ENCODE measurements at places on chromosomes 6 and 20.
A peak's percentile ranks its signal among the peaks of the same experiment; 100 is the strongest.

- DNase-seq: no peak
These were observed 284.5 kb downstream of the UST start for GRCh38 chr6:149031201-149031858.

GRCh38 chr20:50810063-50810462, 15.2 kb downstream of the BCAS4 start:
- DNase-seq: no peak

- no peak for DNase-seq
These were observed 14.6 kb downstream of the POM121L2 start for GRCh38 chr6:27297484-27297856.

GRCh38 chr6:26250698-26251044, 114.3 kb upstream of the BTN3A2 start:
- DNase-seq: peak; percentile 74

DNA sequence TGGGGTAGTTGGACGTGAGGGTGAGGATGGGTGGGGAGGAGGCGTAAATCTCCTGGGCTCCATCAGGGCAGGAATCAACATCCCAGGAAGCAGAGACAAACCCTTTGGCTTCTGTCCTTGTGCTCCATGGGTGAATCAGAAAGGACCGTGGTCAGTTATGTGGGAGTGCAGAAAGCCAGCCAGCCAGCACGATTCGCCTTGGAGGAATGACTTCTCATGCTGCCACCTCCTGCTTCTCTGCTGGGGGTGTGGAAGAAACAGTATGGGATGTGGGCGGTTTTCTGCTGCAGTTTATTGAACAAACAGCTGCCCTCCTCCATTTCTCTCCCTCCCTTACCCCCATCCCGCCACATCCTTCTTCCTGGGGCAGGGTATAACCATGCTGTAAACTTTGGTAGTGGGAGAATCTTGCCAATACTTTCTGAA, 214.5 kb downstream of the SOX4 start:
- DNase-seq: no peak
